ENCODE measurements at places on chromosomes 11 and 22. TPM values are rescaled to one million over a fixed set of nuclear protein-coding genes. Genes with fewer than 3 reads are reported as not detected.

Gene OR51D1
- not detected for total RNA-seq

Gene BAIAP2L2
- total RNA-seq = 1.1 TPM

Gene PHRF1
- total RNA-seq = 19.2 TPM

Gene UBTFL1
- total RNA-seq = not detected

Gene POU2AF3
- not detected for total RNA-seq

Data from smooth muscle cell of the coronary artery (primary cell).